ENCODE measurements at places on chromosomes 3 and 15.

DNA sequence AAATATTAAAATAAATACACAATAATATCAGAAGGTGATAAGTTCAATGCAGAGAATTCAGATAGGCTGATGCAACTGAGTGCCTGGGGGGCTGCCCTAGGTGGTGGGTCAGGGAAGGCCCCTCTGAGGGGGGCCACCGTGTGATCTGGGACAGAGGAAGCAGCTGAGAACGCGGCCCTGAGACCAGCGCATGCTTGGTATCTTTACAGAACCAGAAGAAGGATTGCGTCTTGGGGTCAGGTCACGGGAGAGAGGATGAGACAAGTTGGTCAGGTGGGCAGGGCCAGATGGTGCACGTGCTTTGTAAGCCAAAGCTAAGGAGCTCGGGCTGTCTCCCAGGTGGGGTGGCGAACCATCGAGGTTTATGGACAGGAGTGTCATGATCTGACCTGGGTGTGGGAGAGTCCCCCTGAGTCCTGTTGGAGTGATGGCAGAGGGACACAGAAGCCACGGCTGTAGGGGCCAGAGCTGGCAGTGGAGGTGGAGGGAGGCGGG, 121.2 kb downstream of the ETFA start:
- no peak for DNase-seq

DNA sequence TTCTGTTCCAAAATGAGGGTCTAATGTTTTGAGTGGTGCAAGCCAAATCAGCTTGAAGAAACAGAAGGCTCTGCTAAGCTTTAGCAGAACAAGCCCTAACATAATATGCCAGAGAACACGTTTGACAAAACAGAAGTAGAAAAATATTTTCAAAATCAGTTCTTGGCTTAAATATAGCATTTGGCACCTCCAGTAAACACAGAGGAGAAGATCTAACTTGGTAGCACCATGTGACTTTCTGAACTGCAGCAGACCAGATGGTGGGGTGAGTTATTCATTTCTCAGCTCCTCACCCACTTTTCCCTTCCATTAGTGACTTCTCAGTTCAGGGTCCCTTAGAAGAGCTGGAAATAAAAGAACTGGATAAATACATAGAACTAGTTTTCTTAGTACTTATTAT, 395.8 kb downstream of the MAGI1 start:
- no peak for DNase-seq

DNA sequence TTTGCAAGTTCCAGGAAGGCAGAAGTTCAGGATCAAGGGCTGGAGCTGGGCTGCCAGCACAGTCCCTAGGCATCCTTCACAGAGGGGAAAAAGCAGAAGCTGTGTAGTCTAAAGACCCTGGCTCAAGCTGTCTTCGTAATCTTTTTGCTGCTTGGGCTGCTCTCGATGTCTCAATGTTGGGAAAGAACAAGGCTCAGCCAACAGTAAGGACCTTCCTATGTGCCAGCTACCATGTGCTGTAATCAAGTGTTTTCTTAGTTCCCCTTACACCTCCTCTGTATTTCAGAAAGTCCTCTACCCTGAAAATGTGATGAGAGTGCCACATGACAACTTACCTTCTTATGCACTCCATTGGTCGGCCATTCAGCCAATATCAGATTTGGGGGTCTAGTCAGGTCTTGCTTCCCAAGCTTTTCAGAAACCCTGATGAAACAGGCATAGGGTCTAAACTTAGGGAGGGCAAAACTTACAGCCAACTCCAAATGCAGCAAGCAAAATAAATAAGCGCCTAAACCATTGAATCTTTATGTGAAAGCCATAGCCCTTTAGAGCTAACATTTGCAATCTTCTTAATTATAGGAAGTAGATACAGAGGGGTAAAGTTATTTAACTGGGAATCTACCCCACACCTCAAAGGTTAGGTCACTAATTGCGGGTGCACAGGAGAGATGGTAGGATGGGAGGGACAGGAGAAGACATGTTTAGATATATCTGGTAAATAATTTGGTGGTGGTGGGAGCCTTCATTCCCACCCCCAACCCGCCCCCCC, 1.2 kb upstream of the EDEM1 start:
- DNase-seq = no peak

DNA sequence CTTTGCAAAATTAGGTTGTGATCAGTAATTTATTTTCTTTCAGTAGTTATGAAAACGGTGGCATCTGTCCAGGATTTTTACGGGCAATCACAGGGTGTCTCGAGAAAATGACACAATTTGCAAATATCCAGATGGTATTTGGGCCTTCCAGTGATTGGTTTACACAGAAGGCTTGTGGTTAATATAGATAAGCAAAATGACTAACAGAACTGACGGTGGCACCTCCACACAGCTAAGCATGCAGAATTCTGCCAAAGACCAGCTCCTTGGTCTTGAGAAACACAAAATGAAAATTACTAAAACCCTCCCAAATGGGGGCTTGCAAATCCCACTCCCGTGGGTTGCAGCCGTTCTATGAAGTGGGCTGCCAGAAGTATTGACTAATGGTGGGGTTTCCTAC, 5.5 kb downstream of the ARHGEF3 start:
- DNase-seq = no peak

- DNase-seq = no peak
These were observed 21.2 kb downstream of the TFG start for GRCh38 chr3:100730524-100730923.
